ENCODE measurements at places on chromosomes 4 and X. TPM values are rescaled to one million over a fixed set of nuclear protein-coding genes. Genes with fewer than 3 reads are reported as not detected.

OCIAD1 gene
- 99.9 TPM for total RNA-seq

- DNase-seq = no peak
- H3K27me3 ChIP-seq = peaks cover 20% of the 10 kb centered on the region
- peaks cover 10% of the 10 kb centered on the region for H3K4me1 ChIP-seq
Observed at GRCh38 chr4:80204433-80205011, 7.2 kb downstream of the PRDM8 start.

DNA sequence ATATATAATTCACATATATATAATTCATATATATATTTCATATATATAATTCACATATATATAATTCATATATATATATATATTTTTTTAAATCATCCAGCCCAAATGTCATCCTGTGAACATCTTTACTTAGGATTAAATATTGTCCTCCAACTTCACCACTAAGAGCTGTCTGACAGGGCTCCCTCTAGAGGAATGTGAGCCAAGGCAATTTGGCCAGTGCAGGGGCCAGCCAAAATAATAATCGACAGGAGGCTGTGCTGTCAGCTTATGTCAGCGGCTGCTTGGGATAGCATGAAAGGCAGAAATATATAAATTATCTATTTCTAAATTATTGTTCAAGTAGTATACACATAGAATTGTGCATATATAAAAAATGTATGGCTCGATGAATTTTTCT lies 29.5 kb downstream of the EGFL6 start:
- no peaks in the 10 kb centered on the region for H3K36me3 ChIP-seq
- H3K4me1 ChIP-seq = no peaks in the 10 kb centered on the region
- H3K27me3 ChIP-seq = peaks cover 2% of the 10 kb centered on the region

KIF4A gene
- 41.3 TPM for total RNA-seq

SLC9B1 gene
- total RNA-seq = 0.49 TPM

DNA sequence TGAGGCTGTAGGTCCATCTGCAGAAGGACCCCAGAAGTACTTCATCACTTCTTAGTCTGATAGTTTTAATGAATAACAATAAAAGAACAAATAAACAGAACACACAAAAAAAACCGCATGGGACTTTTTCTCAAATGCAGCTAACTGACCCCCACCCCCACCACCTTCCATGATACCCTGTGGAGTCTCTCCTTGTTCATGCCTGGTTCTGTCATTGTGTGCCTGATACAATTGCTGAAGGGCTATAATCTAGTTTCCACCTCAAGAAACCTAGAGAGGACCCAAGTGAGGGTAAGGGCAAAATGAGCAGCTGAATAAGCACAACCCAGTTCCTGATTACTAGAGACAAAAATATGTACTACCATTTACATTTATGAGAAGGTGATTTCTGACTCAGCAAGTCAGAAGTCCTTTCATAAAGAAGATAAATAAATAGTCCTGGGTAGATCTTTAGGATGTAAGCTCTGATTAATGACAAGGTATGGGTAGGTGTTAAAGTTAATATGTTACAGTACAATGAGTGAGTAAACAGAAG lies 155.1 kb downstream of the TMA16 start:
- no peak overlapping the region for H3K4me3 ChIP-seq
- H3K27me3 ChIP-seq = no peaks in the 10 kb centered on the region
- no peak for DNase-seq
- no peaks in the 10 kb centered on the region for H3K4me1 ChIP-seq

DNA sequence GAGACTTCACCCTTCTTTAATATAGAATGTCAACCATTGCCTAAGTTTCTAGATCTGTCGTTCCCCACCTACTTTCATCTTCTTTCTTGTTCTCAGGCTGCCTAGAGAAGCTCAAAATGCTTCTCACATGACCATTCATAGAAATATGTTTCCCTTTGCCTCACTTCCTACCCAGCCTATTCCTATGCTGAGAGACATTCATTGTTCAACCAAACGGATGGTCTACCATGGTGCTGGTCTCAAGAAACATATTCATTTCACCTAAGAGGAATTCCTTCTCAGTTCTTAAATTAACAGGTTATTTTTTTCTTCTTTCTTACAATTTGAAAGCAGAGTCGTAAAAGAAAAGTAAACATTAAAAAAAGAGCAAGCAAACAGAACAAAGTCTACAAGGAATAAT lies 20.3 kb upstream of the SLC7A11 start:
- H3K4me1 ChIP-seq = peaks cover 11% of the 10 kb centered on the region
- no peaks in the 10 kb centered on the region for H3K27me3 ChIP-seq
- H3K27ac ChIP-seq = no peak overlapping the region
- no peak for DNase-seq

DNA sequence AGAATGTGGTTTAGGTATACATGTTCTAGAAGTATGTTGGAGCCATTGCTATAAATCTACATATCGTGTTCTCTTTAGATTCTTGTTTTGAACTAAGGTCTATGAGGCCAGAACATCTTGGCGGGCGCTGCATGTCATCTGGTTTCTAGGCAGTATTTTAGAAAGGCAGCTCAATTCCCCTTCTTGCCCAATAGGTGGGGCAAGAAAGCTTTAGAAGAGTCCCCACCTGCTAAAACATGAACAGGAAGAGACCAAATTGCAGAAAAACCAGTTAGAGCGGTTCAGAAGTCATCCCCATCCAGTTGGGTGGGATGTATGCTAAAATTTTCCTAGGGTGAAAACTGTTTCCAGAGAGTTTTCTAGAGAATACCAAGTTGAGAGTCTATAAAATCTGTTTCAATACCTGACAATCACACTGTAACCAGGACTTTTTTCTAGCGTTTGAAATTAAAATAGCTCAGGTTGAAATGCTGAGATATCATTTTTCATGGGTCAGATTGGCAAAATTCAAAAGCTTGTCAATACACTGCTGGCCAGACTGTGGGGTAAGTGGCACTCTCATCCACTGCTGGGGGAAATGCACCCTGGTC lies 17.5 kb upstream of the SH3KBP1 start:
- DNase-seq = peak; percentile 24
- H3K4me3 ChIP-seq = no peak overlapping the region
- no peaks in the 10 kb centered on the region for H3K36me3 ChIP-seq
- no peak overlapping the region for H3K27ac ChIP-seq

GRCh38 chrX:49001521-49002090 lies 458 bp downstream of the GRIPAP1 start:
- H3K4me3 ChIP-seq = peak overlapping the region; percentile 67
- no peaks in the 10 kb centered on the region for H3K27me3 ChIP-seq
- H3K4me1 ChIP-seq = peaks cover 3% of the 10 kb centered on the region

MAGEB1 gene
- not detected for total RNA-seq

- H3K4me1 ChIP-seq = no peaks in the 10 kb centered on the region
- no peaks in the 10 kb centered on the region for H3K36me3 ChIP-seq
- no peak for DNase-seq
Observed at GRCh38 chr4:136088211-136088867, 1444.0 kb downstream of the PCDH18 start.

CACNA1F gene
- total RNA-seq = not detected

DNA sequence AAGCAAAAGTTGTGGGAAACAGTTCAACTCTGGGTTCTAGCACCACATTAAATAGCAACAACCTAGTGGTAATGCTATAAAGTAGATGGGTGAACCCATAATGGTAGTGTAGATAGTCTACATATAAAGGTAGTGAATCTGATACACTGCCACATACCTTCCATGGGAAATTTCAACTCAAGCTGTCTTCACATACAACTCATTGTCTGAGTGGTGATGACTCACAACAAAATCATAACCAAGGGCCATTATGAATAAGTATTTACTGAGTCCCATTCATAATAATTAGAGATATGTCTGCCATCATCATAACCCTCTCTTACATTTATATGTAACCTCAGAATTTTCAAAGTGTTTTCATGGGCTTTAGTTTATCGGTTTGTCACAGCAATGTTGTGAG lies 34.8 kb downstream of the EGF start:
- DNase-seq = no peak
- H3K4me1 ChIP-seq = no peaks in the 10 kb centered on the region
- H3K36me3 ChIP-seq = no peaks in the 10 kb centered on the region
- no peak overlapping the region for H3K4me3 ChIP-seq

GRCh38 chrX:46330513-46330912 lies 214.7 kb downstream of the ZNF674 start:
- H3K4me3 ChIP-seq = no peak overlapping the region
- no peak overlapping the region for H3K27ac ChIP-seq
- peaks cover 25% of the 10 kb centered on the region for H3K4me1 ChIP-seq
- DNase-seq = no peak
- H3K36me3 ChIP-seq = no peaks in the 10 kb centered on the region
- no peaks in the 10 kb centered on the region for H3K27me3 ChIP-seq

DNA sequence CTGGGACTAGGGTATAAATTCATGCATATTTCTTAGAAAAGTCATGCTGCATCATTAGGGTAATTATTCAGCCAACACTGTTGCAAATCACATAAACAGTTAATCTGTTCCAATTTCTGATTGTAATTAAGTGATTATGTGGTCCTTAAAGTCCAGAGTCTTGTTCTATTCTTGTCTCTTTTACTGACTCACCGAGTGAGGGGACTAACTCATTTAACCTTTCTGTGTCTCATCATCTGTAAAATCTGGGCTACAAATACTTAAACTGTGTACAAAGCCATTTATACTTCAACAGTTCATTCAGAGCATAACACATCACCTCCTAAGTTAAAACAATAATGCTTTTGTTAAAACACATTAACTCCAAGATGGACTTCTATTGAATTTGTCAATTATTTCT lies 65.4 kb upstream of the KLHL13 start:
- no peak for DNase-seq
- no peak overlapping the region for H3K27ac ChIP-seq
- no peaks in the 10 kb centered on the region for H3K27me3 ChIP-seq
- peaks cover 8% of the 10 kb centered on the region for H3K4me1 ChIP-seq
- H3K4me3 ChIP-seq = no peak overlapping the region

CCKAR gene
- total RNA-seq = not detected

DNA sequence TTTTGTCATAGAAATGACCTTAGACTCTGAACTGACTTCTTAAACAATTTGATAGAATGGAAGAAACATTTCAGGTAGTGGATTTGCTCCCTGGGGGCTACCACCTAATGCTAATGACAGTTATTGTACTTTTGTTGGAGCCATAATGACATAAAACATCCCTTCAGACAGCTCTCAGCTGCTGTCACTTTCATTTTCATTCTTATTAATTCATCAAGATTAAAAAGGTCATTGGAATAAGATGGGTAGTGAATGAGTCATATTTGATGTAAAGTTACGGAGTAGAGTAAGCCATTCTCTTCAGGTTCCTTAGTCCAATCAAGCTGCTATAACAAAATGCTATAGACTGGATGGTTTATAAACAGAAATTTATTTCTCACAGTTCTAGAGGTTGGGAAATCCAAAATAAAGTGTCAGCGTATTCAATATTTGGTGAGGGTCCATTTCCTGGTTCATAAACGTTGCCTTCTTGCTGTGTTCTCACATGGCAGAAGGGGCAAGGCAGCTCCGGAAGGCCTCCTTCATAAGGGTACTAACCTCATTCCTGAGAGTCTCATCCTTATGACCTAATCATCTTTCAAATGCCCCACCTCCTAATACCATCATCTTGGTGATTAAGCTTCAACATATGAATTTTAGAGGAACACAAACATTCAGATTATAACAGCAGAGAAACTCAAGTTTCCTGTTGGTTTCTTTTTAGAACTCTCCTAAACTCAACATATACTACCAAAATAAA lies 268.5 kb downstream of the ARAP2 start:
- H3K4me3 ChIP-seq = no peak overlapping the region
- H3K27me3 ChIP-seq = no peaks in the 10 kb centered on the region
- DNase-seq = no peak
- H3K36me3 ChIP-seq = no peaks in the 10 kb centered on the region
- no peak overlapping the region for H3K27ac ChIP-seq

MAGEE1 gene
- 0.74 TPM for total RNA-seq

TMEM271 gene
- not detected for total RNA-seq

DNA sequence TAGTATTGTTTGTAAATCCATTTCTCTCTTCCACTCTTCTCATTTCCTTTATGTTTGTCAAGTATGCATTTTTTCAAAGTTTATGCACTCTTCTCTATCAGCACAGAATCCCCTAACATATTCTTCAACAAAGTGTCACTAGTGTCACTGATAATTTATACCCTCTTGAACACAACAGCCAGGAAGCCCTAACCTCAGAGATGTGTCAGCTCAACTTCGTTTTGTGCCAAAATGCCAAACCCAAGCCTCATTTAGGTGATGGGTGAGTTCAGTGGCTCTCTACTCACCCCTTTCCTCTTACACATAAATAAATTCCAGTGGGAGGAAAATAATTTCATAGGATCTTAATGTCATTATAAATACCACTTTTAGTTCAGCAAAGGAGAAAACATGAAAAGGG lies 22.4 kb upstream of the P2RY10 start:
- no peaks in the 10 kb centered on the region for H3K36me3 ChIP-seq
- H3K4me3 ChIP-seq = no peak overlapping the region
- H3K4me1 ChIP-seq = no peaks in the 10 kb centered on the region
- H3K27me3 ChIP-seq = no peaks in the 10 kb centered on the region
- DNase-seq = no peak

DNA sequence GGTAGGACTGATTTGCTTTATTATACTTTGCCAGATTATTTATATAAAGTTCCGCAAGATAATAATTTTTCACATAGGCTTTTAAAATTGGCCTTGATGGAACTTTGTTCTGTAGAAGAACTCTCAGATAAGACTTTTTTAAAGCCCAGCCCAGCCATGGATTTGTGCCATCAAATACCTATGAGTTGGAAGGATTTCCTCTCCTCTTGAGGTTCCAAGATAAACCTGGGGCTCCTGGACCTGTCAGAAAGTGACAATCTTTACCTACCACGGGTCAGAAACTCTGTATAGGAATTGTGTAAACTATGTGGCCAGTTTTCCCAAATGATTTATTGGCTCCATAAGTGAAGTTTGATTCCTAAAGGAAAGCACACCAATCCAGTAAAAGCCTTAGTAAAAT lies 271.9 kb upstream of the GRID2 start:
- no peaks in the 10 kb centered on the region for H3K27me3 ChIP-seq
- H3K4me1 ChIP-seq = no peaks in the 10 kb centered on the region
- no peaks in the 10 kb centered on the region for H3K36me3 ChIP-seq
- no peak for DNase-seq

OTUD6A gene
- total RNA-seq = not detected

DNA sequence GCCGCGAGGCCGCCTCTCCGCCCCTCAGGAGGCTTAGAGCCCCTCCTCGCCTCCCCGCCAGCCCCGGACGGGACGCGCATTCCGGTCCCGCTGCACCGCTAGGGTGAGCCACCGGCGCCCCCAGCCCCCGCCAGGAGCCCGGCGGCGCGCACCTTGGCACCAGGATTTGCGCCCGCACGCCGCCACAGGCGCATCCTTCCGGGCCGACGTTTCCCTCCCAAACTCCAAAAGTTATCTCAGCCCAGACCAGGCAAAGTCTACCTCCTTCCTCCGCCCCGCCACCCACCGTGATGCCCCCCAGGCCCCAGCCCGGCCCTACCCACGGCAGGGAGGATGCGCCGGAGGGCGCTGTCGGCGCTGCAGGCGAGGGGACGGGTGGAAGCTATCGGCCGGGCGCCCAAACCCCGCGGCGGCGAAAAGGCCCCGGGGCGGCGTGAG lies 538 bp downstream of the SCML2 start:
- H3K4me3 ChIP-seq = peak overlapping the region; percentile 31
- H3K27ac ChIP-seq = no peak overlapping the region
- no peaks in the 10 kb centered on the region for H3K36me3 ChIP-seq
- H3K27me3 ChIP-seq = peaks cover 6% of the 10 kb centered on the region
- no peak for DNase-seq

All from endothelial cell of umbilical vein (primary cell).